Common myeloid progenitor, CD34-positive (primary cell): ENCODE measurements at places on chromosomes 2 and 18.

DNA sequence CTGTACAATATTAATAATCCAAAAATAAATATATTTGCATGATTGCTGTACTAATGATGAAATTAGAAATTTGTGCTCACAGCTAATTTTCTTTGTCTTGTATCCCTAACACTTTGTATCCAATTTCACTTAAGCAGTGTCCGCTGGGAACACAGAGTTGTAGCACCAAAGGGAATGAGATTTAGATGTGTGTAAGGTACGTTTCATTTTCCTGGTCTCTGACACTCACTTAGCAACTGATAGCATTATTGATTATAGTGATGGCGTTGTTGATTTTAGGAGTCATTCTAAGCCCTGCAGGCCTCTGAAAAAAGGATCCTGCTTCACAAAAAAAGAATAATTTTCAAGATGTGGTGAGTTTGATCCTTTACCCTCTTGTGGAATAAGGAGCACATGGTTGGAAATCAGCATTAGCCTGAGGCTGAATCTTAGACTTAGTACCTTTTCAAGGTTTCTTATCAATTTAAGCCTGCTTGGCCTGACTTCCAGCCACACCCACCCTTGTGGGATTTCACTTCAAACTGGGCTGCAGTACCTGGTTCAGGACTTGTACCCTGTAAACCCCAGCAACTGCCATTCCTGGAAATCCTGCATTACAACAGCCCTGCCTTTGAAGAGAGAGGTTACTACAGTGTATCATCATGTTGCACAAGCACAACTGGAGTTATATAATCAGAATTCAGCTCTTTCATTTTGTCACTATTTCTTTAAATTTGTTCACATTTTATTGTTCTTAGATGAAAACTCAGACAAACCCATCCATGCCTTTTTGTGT, 116.2 kb downstream of the RND3 start:
- DNase-seq = no peak

GRCh38 chr2:234679301-234679740, 182.4 kb upstream of the ARL4C start:
- DNase-seq = no peak

GRCh38 chr2:79200762-79201161, 41.2 kb upstream of the REG3A start:
- no peak for DNase-seq

DNA sequence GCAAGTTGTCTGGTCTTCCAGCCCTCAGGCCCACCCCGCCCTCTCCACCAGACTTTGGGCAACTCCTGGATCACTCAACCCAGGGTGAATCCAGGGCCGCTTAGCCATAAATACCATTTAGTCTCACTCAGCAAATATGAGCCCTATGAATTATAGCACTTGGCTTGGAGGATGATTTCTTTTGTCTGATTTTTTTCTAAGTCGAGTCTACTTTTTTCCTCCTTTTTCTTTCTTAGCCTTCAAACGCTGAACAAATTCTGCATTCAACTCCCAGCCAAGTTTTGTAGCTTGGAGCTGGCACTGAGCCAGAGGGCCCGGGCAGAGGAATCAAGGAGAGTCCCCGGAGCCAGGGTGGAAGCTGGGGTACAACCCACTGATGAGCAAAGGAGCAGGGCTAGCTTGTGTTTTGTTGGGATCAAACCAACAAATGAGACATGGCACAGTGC, 48.7 kb downstream of the SERTAD2 start:
- no peak for DNase-seq
